ENCODE measurements at places on chromosomes 3 and 15. TPM values are rescaled to one million over a fixed set of nuclear protein-coding genes. Genes with fewer than 3 reads are reported as not detected.

The KIF7 gene
- 22.8 TPM for total RNA-seq

The ALPK3 gene
- 122 TPM for total RNA-seq

The AHSG gene
- 0.27 TPM for total RNA-seq

The PIGZ gene
- total RNA-seq: 6.0 TPM

The GRAMD2A gene
- 4.0 TPM for total RNA-seq

All from progenitor cell of endocrine pancreas (in vitro differentiated cells).